ENCODE measurements at places on chromosomes 7 and 10. TPM values are rescaled to one million over a fixed set of nuclear protein-coding genes. Genes with fewer than 3 reads are reported as not detected.

DNA sequence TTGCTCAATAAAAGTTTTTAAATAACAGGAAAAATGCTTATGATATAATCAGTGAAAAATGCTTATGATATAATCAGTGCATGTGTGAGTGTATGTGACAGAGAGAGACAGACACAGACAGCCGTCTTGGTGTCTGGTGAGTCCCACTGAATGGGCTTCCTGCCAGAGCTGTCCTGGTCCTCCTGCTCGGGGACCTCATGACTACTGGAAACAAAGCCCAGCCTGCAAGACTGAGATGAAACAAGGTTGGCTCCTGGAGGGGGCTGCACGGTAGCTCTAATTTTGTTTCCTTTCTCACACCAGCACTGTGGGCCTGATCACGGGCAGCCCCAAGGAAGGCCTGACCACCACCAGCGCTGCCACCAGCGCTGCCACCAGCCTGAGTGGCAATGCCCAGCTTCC lies 57.3 kb downstream of the NRP1 start:
- H3K4me1 ChIP-seq, result no peaks in the 10 kb centered on the region
- H3K27me3 ChIP-seq, result peaks cover 52% of the 10 kb centered on the region

DNA sequence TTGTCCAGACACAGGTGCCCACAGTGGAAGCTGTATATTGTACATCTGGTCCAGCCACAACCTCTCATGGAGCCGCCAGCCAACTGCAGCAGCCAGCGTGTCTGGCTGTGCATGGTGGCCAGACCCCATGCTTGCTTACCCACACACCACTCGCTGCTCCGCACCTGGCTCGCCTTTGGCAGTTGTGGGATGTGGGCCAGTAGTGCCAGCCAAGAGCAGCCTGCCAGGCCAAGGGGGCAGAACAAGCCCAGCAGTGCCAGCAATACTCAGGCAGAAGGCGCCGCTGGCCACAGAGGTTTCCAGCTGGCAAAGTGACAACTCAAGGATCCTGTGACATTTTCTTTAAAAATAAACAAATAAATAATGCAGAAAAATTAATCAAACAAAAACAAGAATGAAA lies 11.7 kb upstream of the TMEM243 start:
- peaks cover 8% of the 10 kb centered on the region for H3K27me3 ChIP-seq
- H3K36me3 ChIP-seq, result no peaks in the 10 kb centered on the region
- no peak overlapping the region for H3K4me3 ChIP-seq
- DNase-seq, result no peak
- H3K4me1 ChIP-seq, result peaks cover 5% of the 10 kb centered on the region

DNA sequence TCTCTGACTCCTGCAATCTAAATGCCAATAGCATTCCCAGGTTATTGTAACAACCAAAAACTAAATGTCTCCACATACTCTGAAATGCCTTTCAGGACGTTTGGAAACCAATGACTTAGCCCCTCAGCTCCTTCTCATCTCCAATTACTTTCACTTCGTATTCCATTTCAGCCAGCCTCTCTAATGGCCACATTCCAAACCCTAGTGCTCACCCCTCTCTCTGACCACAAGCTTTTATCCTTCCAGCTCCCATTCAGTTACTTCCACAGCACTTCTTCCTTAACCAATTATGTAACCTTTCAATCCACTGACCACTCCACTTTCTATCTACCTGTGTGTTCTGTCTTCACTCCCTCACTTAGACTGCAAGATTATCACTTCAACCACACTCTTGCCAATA lies 4.3 kb downstream of the NOC3L start:
- H3K36me3 ChIP-seq, result peaks cover 54% of the 10 kb centered on the region
- peaks cover 27% of the 10 kb centered on the region for H3K4me1 ChIP-seq
- H3K27me3 ChIP-seq, result no peaks in the 10 kb centered on the region
- H3K27ac ChIP-seq, result peak overlapping the region; percentile 3

DNA sequence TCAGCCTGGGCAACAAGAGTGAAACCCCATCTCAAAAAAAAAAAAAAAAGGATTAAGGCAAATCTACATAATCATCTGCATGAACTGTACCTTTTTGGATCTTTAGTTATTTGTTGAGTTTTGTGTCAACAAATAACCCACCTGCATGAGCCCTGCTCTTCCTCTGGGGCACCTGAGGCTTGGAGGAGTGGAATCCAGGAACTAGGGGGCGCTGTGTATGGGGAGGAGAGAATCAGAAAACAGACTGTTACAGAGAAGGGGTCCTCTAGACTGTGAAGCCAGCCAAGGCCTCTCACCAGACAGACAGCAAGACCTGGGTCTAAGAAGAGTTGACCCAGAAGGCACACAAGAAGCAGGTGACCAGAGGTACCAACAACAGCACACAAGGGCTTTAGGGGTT lies 682.8 kb upstream of the NRP1 start:
- no peak for DNase-seq
- H3K36me3 ChIP-seq, result no peaks in the 10 kb centered on the region
- H3K4me3 ChIP-seq, result no peak overlapping the region
- H3K27me3 ChIP-seq, result no peaks in the 10 kb centered on the region
- H3K27ac ChIP-seq, result no peak overlapping the region

GRCh38 chr7:29199776-29200175 lies 5.2 kb downstream of the CHN2 start:
- H3K27me3 ChIP-seq, result peaks cover 47% of the 10 kb centered on the region
- no peak overlapping the region for H3K4me3 ChIP-seq
- H3K36me3 ChIP-seq, result no peaks in the 10 kb centered on the region

GRCh38 chr7:144470078-144470477 lies 66.6 kb upstream of the NOBOX start:
- H3K4me3 ChIP-seq, result no peak overlapping the region
- no peak for DNase-seq
- no peaks in the 10 kb centered on the region for H3K27me3 ChIP-seq
- no peak overlapping the region for H3K27ac ChIP-seq

GRCh38 chr10:86650151-86650550 lies 4.2 kb upstream of the OPN4 start:
- no peaks in the 10 kb centered on the region for H3K27me3 ChIP-seq
- no peaks in the 10 kb centered on the region for H3K36me3 ChIP-seq
- H3K27ac ChIP-seq, result no peak overlapping the region
- no peak overlapping the region for H3K4me3 ChIP-seq

DNA sequence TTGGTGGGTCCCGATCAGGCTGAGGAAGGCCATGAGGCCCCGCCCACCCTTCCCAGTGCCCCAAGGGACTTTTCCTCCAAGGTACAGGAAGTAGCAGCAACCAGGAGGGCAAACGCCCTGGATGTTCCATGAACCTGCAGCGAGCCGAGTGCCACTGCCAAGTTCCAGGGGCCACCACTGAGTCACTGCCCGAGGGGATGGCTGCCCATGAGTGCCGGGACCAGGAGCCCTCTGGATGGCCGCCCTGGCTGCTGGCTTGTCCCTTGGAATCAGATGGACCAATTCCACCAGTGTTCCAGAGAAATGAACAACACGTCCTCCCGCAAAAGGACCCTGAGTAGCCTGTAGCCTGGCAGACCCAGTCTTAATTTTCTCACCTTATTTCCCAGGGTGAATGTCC lies 74.2 kb downstream of the ZRANB1 start:
- peaks cover 4% of the 10 kb centered on the region for H3K4me1 ChIP-seq
- no peak overlapping the region for H3K27ac ChIP-seq
- H3K27me3 ChIP-seq, result peaks cover 20% of the 10 kb centered on the region
- H3K36me3 ChIP-seq, result no peaks in the 10 kb centered on the region
- H3K4me3 ChIP-seq, result no peak overlapping the region

- H3K36me3 ChIP-seq, result peaks cover 10% of the 10 kb centered on the region
- no peaks in the 10 kb centered on the region for H3K27me3 ChIP-seq
- peak overlapping the region; percentile 32 for H3K4me3 ChIP-seq
These were observed 3.3 kb upstream of the FAS start for GRCh38 chr10:88987243-88987725.

- H3K27me3 ChIP-seq, result no peaks in the 10 kb centered on the region
- peak overlapping the region; percentile 90 for H3K4me3 ChIP-seq
- peaks cover 29% of the 10 kb centered on the region for H3K36me3 ChIP-seq
- peak overlapping the region; percentile 56 for H3K27ac ChIP-seq
- H3K4me1 ChIP-seq, result peaks cover 25% of the 10 kb centered on the region
These were observed 2.2 kb downstream of the BRAT1 start for GRCh38 chr7:2553108-2553507.

GRCh38 chr10:7795605-7796004 lies 7.6 kb downstream of the ATP5F1C start:
- peak overlapping the region; percentile 61 for H3K27ac ChIP-seq
- peaks cover 39% of the 10 kb centered on the region for H3K4me1 ChIP-seq
- H3K36me3 ChIP-seq, result peaks cover 55% of the 10 kb centered on the region
- no peaks in the 10 kb centered on the region for H3K27me3 ChIP-seq
- DNase-seq, result no peak

GRCh38 chr10:94123258-94123995 lies 129.7 kb downstream of the PLCE1 start:
- H3K27ac ChIP-seq, result no peak overlapping the region
- no peaks in the 10 kb centered on the region for H3K36me3 ChIP-seq
- H3K27me3 ChIP-seq, result peaks cover 2% of the 10 kb centered on the region
- H3K4me3 ChIP-seq, result no peak overlapping the region
- DNase-seq, result no peak

DNA sequence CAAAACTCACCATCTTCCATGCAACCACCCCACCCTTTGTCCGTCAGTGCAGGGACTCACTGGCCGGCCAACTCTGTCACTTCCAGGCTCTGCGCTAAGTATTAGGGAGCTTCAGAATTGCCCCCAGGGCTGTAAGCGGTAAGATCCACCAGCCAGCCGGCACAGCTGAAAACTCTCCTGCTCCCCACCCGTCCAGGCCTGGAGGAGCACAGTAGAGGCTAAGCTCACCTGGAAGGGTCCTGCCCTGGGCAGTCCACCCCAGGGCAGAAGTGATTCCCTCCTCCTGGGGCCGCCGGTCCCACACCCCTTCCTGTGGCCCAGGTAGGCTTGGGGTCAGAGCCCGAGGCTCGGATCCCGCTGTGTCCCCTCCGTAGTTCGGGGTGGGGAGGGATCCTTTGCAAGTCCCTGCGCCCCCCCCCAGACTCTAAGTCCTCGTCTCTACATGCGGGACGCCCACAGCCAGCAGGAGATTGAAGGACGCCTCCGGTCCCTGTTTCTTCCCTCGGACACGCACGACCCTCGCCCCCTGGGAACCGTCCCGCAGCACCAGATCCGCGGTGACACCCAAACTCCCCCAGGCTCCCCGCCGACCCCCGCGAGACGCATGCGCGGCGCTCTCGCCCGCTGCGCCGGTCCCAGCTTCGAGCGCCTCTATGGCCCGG lies 138.9 kb downstream of the ARHGAP22 start:
- no peaks in the 10 kb centered on the region for H3K27me3 ChIP-seq
- DNase-seq, result no peak
- H3K4me1 ChIP-seq, result no peaks in the 10 kb centered on the region
- no peaks in the 10 kb centered on the region for H3K36me3 ChIP-seq

DNA sequence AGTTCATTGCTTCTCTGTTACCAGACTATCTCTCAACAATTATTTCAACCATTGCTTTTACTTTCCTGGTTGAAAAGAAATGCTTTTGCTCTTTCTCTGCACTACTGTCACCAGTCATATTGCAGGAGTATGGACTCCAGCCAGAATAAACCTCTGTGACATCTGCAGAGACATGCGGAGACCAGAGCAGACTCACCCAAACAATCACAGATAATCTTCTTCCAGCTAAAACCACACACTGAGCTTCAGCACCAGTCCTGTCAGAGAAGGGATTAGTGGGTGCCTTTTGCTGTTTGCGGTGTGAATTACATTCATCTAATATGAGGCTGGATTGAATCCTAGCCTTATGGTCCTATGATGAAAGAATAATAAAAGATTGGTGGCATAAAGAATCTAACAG lies 258.6 kb downstream of the CNTNAP2 start:
- H3K27me3 ChIP-seq, result no peaks in the 10 kb centered on the region
- H3K36me3 ChIP-seq, result no peaks in the 10 kb centered on the region

DNA sequence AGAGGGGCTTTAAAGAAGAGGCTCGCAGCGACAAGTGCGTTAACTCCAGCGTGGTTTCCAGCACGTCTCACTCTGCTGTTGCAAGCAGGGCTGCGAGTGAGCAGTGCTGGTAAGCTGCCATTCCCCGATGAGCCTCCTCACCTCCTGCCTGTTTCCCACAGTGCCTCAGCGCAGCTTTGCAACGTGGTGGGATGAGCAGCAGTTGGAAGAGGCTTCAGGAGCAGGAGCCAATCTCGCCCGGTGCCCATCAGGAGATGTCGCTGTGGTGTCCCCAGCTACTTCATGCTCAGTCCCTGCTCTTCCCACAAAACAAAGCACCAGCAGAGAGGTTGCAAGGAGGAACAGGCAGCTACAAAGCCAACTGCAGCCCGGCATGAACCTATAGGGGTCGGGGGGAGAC lies 2.4 kb upstream of the ADARB2 start:
- peaks cover 5% of the 10 kb centered on the region for H3K4me1 ChIP-seq
- DNase-seq, result no peak
- H3K27ac ChIP-seq, result no peak overlapping the region

DNA sequence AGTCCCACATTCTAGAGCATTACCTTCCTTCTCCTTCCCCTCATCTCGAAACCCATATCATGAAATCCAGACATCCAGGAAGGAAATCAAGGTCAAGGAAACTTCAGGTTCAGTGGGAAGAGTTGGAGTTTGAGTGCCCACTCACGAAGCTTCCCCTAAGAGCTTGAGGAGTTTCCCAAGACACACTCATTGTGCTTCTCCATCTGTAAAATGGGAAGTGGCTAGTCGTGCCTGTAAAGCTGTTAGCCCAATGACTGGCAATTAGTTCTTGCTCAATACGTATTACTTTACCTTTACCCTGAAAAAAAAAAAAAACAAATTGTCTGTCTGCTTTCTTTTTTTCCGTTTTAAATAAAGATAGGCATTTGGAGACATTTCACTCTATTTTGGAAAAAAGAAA lies 42.3 kb downstream of the GPAM start:
- no peak overlapping the region for H3K27ac ChIP-seq
- no peak for DNase-seq
- H3K27me3 ChIP-seq, result peaks cover 4% of the 10 kb centered on the region

DNA sequence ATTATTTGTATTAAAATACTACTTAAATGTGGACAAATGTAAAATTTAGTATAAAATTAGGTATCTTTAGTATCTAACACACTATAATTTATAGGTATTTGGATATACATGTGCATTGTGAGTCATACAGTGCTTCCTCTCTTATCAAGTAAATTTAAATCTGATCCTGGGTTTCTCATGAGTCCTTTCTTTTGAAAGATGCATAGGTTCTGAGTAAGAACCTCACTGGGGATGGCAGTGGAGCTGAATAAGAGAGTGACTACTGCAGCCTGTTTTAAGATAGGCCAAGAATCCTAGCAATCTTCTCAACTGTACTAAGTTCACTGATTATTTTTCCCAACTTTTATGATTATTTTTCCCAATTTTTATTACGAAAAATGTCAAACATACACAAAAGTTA lies 16.2 kb downstream of the CEP55 start:
- no peak for DNase-seq
- H3K4me1 ChIP-seq, result peaks cover 18% of the 10 kb centered on the region
- peaks cover 42% of the 10 kb centered on the region for H3K36me3 ChIP-seq
- H3K27me3 ChIP-seq, result no peaks in the 10 kb centered on the region
- no peak overlapping the region for H3K27ac ChIP-seq

- no peak overlapping the region for H3K27ac ChIP-seq
- H3K4me1 ChIP-seq, result no peaks in the 10 kb centered on the region
- H3K27me3 ChIP-seq, result peaks cover 42% of the 10 kb centered on the region
- no peaks in the 10 kb centered on the region for H3K36me3 ChIP-seq
These were observed 2.1 kb downstream of the COL13A1 start for GRCh38 chr10:69803809-69804208.

GRCh38 chr7:44876393-44876792 lies 8.9 kb downstream of the PURB start:
- H3K27ac ChIP-seq, result no peak overlapping the region
- no peaks in the 10 kb centered on the region for H3K27me3 ChIP-seq
- no peak for DNase-seq
- peaks cover 27% of the 10 kb centered on the region for H3K4me1 ChIP-seq
- H3K4me3 ChIP-seq, result no peak overlapping the region

The PHKG1 gene
- total RNA-seq, result 2.8 TPM

The RASA4B gene
- 28.6 TPM for total RNA-seq

Measured in activated CD4-positive, alpha-beta T cell treated with anti-CD3 and anti-CD28 coated beads, Interleukin-2, amount 10 ng/mL, durations not matched to agents 24 days and 14 days (primary cell).